Sigmoid colon (tissue), 7 donors: ENCODE measurements at places on chromosomes 5 and 9. TPM values are rescaled to one million over a fixed set of nuclear protein-coding genes. Genes with fewer than 3 reads are reported as not detected.

The SEMA5A gene
- polyA plus RNA-seq = 4.7 TPM

DNA sequence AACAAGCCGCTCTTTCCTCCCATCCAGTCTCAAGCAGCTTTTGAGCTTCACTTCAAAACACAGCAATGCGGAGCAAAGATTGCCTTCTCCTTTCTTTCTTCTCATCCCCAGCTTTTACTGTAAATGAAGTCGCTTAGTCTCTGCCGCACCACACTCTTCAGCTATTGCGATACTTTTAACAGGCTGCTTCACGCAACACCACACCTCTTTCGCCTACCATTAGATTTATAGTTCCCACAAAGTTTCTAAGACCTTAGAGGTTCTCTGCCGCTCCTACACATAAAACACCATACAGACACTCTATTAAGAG is 711 bp downstream of the PGGT1B start:
- DNase-seq = no peak

- no peak for DNase-seq
Measured at GRCh38 chr5:44536650-44537260, 147.5 kb upstream of the FGF10 start.

GRCh38 chr5:129438322-129438721 is 21.8 kb upstream of the ADAMTS19 start:
- DNase-seq = no peak

- no peak for DNase-seq
Measured at GRCh38 chr9:73871636-73872035, 625.5 kb upstream of the RORB start.

DNA sequence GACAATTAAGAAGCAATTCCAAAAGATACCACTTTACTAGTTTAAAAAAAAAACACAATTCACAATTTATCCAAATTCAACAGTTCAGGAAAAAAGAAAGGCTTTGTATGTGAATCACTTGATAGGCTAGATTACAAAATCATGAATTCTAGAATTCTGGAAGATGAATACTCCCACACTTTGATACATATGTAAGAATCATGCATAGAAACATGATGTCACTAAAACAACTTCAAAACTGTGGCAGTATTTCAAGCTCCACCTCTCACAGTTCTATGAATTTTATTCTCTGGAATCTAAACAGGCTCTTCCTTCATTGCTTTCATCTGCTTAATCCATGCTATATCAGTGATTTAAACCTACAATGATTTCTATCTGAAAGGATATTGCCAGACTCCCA is 51.0 kb downstream of the GNAQ start:
- DNase-seq = no peak

DNA sequence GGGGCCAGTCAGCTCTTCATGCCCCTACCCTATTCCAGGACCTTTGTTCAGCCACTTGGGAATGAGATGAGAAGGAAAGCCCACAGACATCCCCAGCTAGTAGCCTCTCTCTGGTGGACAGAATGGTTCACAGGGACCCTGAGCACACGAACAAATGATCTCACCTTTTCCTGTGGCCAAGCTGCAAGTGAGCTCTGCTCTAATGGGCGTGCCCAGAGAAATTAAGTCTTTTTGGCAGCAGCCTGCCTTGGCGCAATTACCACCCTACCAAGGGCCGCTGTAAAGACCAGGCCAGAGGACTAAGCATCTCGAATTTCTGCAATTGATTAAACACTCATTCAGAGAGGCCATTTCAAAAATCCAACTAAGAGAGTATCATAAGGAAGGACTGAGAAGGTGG is 56.0 kb downstream of the WHRN start:
- DNase-seq = no peak

The QRFP gene
- not detected for polyA plus RNA-seq

The TAL2 gene
- polyA plus RNA-seq = not detected

- DNase-seq = no peak
Measured at GRCh38 chr9:99973455-99973854, 67.0 kb downstream of the STX17 start.

The CDK9 gene
- polyA plus RNA-seq = 28.9 TPM

- no peak for DNase-seq
Measured at GRCh38 chr9:3569529-3569928, 43.7 kb upstream of the RFX3 start.

GRCh38 chr9:134622896-134623257 is 18.7 kb upstream of the COL5A1 start:
- DNase-seq = no peak

GRCh38 chr9:76441551-76442322 is 17.2 kb upstream of the GCNT1 start:
- no peak for DNase-seq

DNA sequence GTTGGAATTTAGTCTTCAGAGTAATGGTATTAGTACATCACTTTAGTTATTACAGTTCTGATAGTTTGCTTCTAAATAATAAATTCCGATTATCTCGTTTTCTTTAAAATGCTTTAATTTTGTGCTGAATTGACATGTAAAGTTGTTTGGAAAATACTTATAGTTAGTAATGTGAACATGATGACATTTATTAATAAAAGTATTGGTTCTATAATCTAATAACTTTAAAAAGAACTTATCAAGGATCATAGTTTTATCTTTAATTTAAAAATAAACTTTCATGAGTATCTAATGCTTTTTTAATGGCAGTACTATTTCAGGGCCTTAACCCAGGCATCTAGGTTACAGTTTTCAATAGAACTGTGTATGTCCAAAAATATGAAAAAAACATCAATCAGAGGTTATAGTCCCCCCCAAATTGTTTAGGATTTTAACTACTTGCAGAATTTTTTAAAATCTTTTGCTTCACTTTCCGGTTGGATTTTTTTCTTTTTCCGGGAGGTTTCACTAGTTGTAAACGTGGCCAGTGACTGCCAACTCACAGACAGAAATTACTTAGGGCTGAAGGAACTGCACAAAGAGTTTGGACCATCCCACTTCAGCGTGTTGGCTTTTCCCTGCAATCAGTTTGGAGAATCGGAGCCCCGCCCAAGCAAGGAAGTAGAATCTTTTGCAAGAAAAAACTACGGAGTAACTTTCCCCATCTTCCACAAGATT is 680 bp downstream of the GPX8 start:
- peak; percentile 86 for DNase-seq

- no peak for DNase-seq
Measured at GRCh38 chr9:136089697-136090045, 5.4 kb downstream of the NACC2 start.

The CATSPER3 gene
- not detected for polyA plus RNA-seq

GRCh38 chr5:174412374-174412773 is 312.0 kb upstream of the MSX2 start:
- DNase-seq = no peak

The ADAMTS16 gene
- 0.60 TPM for polyA plus RNA-seq

GRCh38 chr5:126093041-126093440 is 330.2 kb upstream of the GRAMD2B start:
- no peak for DNase-seq

DNA sequence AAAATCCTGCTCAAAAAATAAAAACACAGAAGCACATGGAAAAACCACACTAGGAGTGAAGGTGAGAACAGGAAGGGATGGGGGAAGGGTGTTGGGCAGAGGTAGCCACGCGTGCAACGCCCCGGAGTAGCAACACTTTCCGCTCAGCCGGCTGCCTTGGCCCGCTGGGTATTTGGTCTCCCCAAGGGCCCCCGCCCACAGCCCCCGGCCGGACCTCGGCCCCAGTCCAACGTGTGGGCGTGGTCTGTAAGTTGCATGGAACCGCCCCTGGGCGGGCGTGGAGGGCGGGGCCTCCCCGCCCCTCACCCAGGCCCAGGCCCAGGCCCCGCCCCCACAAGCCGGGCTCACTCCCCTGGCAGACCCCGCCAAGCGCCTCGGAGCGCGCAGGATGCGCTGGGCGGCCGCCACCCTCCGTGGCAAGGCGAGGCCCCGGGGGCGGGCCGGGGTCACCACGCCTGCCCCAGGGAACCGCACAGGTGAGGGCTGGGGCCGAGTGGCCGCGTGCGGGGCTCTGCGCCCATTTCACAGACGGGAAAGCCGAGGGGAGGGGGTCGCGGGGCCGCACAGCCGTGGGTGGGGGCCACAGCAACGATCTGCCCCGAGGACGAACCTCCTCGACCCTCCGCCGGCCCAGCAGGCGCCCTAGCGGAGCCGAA is at the start of gene SUSD3:
Gene SUSD3 (plus strand): TSS at position 347 of the 656 bp plus-strand sequence. CDS start 42 bp downstream, at position 389.
- peak; percentile 83 for DNase-seq

- DNase-seq = no peak
Measured at GRCh38 chr9:5801739-5802113, 31.2 kb downstream of the ERMP1 start.

DNA sequence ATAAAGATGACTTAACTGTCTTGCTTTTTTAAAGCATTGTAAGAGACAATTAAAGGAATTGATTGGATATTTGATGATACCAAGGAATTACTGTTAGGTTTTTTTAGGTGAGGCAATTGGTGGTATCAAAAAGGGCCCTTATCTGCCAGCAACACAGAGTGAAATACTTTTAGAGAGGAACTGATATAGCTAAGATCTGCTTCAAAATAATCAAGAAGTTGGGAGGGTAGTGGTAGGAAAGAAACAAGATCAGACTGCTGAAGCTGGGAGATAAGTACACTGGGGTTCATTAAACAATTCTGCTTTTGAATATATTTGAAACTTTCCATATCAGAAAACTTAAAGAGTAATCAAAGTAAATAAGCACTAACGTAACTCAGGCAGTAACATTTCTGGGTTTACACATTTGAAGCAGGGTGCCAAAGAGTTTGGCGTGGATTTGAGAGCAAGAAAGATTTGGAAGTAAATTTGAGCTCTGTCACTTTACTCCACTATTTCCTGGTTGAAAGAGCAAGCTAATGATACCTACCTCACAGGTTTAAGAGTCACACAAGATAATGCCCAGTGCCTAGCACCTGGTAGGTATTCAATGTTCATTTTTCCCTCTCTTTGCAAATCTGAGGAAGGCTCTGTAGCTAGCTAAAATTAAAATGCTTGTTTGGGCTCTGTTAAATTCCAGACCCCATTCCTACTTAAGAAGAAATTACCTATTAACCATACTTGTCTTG is 6.9 kb downstream of the ERMP1 start:
- no peak for DNase-seq

The FOXD4L6 gene
- not detected for polyA plus RNA-seq

- DNase-seq = no peak
Measured at GRCh38 chr9:109477258-109478050, 20.7 kb downstream of the PTPN3 start.

- DNase-seq = no peak
Measured at GRCh38 chr5:82314964-82315758, 37.0 kb upstream of the RPS23 start.

GRCh38 chr5:74201334-74202081 is 439.0 kb downstream of the ENC1 start:
- DNase-seq = no peak

DNA sequence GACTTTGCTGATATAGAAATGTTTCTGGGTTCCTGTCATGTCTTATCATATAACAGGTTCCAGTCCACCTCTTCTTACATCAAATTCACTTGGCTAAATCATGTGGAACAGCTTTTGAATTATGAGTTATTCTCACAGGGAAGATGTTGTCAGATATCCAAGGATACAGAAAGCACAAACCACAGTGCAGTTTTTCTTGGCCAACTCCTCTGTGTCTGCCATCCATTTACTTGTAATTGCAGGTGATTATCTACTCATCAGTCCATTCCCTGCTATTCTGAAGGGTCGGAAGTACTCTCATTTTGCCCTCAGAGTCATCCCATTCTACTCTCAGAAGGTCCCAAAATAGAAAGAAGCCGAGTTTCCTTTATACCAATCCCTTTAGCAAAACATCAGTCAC is 10.0 kb downstream of the MARCHF11 start:
- DNase-seq = no peak

GRCh38 chr5:175814691-175815090 is 56.7 kb upstream of the CPLX2 start:
- DNase-seq = no peak

The UAP1L1 gene
- 9.6 TPM for polyA plus RNA-seq

The CAMK2A gene
- 0.44 TPM for polyA plus RNA-seq

The EGFLAM gene
- polyA plus RNA-seq = 0.46 TPM

The IL13 gene
- polyA plus RNA-seq = 0.15 TPM

The FOXD1 gene
- not detected for polyA plus RNA-seq

DNA sequence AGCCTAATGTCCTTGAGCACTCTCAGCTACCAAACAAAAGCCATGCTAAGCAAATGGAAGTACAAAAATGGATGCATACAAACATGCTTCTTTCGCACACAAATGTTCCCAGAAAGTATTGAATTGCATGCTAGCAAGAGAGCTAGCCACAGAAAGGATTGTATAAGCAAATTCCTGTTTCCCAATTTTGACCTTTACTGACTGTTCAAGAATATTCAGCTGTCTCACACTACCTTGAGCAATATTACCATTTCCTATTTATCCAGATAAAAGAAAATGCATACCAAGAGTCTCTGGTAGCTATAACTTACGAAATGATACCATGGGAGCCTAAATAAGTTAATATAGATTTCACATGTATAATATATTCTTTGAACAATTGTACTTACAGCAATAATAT is 264.6 kb downstream of the TMEM167A start:
- DNase-seq = no peak

DNA sequence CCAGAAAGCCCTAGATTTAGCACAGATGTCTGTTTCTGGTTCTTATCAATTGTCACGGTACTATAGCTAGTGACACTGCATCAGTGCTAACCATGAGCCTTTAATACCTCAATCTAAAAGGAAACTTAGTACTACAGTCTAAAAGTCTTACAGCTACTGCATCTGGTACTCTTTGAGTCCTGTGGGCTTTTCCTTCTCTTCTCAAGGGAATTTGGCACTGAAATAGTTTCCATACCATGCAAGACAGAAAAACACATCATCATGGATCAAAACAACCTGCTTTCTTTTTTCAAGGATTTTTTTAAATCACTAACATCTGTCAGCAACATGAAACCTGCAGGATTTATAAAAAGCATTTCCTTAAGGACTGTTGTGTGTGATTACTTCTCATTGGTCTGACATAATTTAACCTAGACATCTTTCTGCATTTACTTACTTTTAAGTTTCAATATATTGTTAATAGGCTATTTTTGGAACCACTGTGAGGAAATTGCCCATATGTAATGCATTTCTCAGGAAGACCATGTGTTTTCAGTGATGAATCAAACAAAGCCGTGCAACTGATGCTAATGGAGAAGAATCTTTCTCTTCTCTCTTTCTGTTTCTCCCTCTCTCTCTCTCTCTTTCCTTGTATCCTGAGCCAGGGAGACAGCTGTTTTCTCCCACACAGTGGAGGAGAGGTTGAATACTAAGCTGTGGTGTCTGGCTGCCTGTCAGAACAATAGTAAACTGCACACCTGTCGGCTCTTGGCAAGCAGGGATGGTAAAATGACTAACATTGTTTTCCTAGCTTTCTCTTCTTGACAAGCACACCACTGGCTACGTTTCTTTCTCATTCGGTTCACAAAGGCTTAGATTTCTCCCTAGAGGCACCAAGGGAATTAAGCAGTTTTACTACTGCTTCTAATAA is 273.4 kb downstream of the CSNK1G3 start:
- DNase-seq = no peak

DNA sequence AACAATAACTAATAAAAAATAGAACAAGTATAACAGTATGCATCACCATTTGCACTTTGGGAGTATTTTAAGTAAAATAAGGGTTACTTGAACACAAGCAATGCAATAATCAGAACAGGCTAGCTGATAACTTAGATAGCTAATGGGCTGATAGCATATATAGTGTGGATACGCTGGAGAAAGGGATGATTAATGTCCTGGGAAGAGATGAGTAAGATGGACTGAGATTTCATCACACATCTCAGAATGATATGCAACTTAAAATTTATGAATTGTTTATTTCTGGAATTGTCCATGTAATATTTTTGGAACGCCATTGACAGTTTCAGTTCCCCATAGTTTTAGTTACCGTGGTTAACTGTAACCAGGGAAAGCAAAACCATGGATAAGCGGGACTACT is 173.6 kb downstream of the ISL1 start:
- no peak for DNase-seq
